Stimulated activated CD4-positive, alpha-beta T cell treated with anti-CD3 and anti-CD28 coated beads, Interleukin-1b, Interleukin-23, amount 100 ng/mL, for 4 hours (primary cell): ENCODE measurements at places on chromosomes 7 and 10.

- no peak for DNase-seq
Measured at GRCh38 chr7:117458977-117459583, 20.7 kb upstream of the CFTR start.

DNA sequence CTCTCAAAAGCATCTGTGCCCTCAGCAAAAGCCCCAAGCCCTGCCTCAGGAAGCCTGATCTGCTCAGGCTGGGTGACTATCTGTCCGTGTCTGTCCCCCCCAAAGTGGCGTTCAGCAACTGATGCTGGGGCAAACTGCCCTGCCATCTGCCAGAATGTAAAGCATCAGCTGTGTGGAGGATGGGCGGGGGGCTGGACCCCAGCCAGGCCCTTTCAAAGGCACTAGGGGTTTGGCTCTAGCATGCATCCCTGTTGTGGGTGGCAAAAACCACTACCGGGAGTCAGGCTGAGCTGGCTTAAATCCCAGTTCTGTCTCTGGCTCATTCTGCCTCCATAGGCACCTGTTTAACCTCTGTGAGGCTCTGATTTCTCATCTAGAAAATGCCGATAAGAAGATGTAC lies 35.5 kb downstream of the GPRIN2 start:
- no peak for DNase-seq

DNA sequence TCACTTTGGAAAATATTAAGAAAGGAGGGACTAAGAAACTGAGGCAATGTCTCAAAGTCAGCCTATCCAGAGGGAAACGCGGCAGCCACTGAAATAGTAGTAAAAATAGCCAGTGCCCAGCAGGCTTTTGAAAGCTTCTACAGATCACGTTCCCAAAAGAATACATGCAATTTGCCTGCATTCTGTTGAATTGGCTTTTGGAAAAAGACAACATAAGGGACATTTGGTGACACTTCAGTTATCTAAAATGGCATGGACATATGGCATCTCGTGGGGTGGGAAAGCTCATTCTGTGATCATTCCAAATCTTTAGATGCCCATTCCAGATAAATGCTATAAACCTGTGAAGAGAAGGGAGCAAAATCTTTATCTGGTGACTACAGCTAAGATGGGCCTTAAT lies 82.8 kb upstream of the PDE1C start:
- DNase-seq: no peak

- no peak for DNase-seq
Measured at GRCh38 chr7:128302139-128302538, 41.6 kb downstream of the RBM28 start.

- DNase-seq: no peak
Measured at GRCh38 chr10:19892677-19893076, 76.4 kb downstream of the PLXDC2 start.

DNA sequence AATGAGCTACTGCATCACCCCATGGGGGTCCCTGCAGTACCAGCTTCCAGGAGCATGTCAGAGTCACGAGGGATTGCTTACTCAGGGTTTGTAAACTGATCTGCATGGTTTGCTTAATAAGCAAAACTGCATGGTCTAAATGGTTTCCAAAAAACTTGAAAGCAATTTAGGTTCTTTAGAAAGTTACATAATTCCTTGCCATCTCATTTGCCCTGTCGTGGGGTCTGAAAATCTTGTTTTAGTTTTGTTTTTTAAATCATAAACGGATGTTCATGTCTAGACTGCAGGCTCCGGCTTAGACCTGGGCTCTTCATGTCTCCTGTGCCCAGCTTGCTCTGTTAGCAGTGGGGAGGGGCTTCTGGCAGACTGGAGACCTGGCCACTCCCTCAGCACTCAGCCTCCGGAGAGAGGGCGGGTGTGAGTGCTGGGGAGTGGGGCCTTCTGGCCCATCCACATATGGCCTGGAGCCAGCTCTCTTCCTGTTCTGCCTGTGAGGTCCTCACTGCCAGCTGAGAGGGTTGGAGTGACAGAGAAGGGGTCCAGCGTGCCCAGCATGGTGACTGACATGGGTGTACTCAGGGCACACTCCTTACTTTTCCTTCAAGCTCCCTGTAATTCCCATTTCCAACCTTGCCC lies 17.5 kb downstream of the PRF1 start:
- DNase-seq: no peak

- DNase-seq: no peak
Measured at GRCh38 chr10:118981946-118982345, 47.6 kb upstream of the NANOS1 start.

GRCh38 chr7:135207406-135208101 lies 3.8 kb downstream of the WDR91 start:
- no peak for DNase-seq

DNA sequence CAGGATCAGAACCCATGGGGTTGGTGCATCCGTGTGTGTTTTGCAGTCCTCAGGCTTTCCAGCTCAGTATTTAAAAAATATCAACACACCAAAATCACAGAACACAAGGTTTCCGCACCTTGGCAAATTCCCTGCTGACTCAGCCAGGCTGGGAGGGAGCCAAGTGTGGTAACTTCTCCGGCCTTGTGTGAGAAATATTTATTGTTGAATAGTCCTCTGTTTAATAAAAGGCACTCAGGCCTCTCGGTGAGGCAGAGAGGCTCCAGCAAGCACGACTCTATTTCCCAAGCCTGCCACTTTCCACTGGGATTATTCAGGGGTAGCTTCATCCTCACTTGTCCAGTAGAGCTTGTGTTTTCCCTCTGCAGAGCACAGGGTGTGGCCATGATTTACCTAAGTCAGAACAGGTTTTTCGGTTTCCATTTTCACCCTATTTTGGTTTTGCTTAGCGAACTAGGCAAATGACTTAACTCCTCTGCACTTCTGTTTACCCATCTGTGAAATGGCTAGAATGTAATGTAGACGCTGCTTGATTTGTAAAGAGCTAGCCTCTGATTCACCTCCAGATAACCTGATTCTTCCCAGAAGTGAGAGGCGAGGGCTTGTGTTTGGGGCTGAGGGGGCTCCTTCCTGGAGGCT lies 13.0 kb upstream of the CHST15 start:
- DNase-seq: no peak

DNA sequence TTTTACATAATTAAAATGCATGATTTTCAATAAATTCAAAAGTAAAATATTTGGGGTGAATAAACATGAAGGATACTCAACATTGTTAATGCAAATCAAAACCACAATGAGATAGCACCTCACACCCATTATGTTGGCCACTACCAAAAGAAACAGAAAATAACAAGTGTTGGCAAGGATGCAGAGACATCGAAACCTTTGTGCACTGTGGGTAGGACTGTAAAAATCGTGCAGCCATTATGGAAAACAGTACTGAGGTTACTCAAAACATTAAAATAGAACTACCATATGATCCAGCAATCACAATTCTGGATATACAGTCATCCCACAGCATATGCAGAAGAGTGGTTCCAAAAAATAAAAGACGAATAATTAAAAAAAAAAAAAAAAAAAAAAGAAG lies 13.1 kb downstream of the EZH2 start:
- no peak for DNase-seq
